ENCODE measurements at places on chromosomes 7 and 10.

DNA sequence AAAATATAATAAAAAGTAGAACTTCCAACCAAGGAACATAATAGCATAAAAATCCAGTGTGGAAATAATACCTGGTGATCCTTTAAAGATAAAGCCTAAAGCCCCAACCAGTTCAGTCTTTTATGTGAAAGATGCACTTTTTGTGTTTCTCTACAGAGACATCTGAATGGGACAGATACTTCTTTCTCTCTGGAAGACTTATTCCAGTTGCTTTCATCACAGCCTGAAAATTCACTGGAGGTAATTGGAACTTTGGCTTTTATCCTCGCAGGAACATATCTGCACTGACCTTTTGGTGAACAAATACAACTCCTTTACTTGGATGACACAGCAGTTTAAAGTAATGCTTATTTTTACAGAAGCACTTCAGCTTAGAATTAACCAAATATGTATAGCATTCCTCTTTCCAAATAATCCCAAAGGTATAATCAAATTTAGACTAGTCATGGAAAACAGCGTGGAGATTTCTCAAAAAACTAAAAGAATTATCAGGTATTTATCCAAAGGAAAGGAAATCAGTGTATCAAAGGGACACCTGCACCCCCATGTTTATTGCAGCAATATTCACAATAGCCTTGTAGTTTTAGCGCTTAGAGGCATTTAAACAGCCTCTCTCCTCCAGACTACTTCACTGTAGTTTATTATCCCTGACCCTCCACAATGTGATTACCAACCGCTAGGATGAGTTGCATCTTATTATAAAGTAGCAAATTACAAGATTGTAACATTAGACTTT lies 16.8 kb downstream of the HNRNPA2B1 start:
- DNase-seq = peak; percentile 22

GRCh38 chr7:74174606-74175082 lies 488 bp downstream of the EIF4H start:
- peak; percentile 59 for DNase-seq

DNA sequence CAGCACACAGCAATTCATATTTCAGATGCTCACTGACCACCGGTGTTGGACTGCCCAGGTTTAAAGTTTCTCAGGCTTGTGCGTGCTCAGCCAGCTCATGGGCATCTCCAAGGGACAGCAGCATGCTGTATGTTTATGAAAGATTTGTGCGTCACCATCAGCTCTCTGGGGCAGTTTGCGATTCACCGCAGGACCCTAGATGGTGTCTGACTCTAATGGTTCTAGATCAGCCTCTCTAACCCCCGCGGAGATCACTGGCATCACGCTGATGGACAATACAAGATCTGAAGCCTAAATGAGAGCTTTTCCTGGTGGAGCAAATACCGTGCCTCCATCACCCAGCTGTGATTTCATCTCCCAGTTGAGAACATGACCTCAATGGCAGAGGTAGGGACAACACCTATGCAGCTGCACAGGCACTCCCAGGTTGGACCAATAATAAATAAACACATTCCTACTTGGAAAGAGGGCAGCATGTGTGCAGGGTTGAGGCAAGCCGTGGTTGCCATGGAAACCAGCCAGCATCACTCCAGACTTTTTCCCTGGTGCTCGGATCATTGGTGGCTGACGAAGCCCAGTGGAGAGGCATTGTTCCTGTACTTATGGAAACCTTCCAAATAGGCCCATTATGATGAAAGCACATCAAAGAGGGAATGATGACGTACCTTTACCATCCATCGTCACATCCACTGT lies 253.6 kb downstream of the KCNMA1 start:
- no peak for DNase-seq

DNA sequence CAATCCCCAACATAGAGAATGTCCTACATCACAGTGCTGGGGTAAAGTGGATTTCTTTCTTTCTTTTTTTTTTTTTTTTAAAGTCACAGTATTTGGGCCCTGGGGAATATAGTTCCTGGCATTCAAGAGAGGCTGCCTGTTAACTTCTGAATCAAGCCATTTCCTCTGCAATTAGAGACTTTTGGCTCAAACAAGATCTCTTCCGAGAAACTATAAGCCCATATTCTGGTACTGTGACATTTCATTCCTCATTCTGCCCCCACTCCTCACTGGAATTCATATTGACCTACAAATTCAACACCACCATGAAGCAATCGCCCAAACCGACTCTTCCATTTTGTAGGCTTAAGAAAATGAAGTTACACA lies 187.4 kb downstream of the PHTF2 start:
- no peak for DNase-seq

DNA sequence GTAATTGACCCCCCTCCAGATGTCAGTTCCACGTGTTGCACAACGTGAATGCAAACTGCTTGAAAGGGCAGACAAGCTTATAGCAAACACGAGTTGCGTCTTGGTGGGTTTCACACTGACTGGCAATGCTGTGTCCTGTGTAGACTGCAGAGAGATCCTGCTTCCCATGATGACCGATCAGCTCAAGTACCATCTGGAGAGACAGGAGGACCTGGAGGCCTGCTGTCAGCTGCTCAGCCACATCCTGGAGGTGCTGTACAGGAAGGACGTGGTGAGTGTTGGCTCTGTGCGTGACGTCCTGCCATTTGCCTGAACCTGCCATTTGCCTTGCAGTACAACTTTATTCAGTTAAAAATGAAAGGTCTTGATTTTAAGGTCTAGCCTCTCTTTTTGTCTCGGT lies 71.1 kb downstream of the INSYN2A start:
- no peak for DNase-seq

Measured in OCI-LY7 (cell line).